CD8-positive, alpha-beta memory T cell (primary cell): ENCODE measurements at places on chromosomes 2 and 18.

- no peak for DNase-seq
Observed at GRCh38 chr2:118086024-118086633, 2.1 kb upstream of the INSIG2 start.

GRCh38 chr2:88764850-88765153 is 73.3 kb downstream of the RPIA start:
- DNase-seq = no peak

- DNase-seq = no peak
Observed at GRCh38 chr2:13114391-13114790, 397.7 kb downstream of the TRIB2 start.

DNA sequence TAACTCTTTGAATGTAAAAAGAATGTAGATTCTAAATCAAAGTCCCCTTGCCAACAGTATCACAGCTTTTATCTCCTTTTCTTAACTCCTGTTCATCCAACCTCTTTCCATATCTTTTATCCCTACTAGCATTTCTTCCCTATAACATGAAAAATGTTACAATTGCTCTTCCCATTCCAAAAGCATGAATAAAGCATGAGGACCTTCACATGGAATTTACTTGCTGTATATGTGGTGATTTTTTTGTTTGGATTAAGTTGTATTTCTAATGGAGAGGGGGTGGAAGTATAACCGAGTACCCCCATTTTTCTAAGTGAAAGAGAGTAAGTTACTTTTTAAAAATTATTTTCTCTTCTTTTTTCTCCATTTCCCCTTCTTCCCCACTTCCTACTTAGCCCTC is 94.9 kb upstream of the RBBP8 start:
- DNase-seq = no peak

DNA sequence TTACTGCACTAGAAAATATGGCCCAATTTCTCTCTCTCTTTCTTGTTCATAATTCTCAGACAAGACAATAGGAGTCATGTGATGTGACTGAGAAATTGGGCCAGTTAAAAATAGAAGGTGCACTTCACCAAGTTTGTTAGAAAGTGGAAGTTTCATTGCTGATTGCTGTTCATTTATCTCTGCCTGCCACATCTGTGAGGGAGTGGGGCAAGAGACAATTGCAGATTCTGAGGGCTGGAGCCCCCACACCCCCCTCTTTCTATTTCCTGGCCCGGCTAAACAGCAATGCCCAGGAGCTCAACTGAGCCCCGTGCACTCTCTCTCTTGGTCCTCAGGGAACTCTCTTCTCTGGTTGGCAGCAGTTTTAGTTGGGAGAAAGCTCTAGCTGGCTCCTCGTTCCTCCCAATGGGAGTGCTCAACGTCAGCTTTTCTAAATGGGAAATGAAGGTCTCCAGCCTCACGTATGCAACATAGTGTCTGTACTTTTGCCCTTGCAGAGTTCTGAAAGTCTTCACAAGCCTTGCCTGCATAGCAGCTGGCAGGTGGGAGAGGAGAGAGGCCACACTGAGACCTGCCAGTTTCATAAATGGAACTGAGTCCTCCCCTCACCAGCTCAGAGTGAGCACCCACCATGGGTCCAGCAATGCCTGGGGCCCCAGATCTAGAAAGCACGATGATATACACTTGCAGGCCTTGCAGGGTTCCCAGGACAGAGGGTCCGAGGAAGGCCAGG is 115.7 kb downstream of the MYCN start:
- DNase-seq = no peak

GRCh38 chr2:223735035-223735640 is 102.2 kb downstream of the AP1S3 start:
- no peak for DNase-seq

DNA sequence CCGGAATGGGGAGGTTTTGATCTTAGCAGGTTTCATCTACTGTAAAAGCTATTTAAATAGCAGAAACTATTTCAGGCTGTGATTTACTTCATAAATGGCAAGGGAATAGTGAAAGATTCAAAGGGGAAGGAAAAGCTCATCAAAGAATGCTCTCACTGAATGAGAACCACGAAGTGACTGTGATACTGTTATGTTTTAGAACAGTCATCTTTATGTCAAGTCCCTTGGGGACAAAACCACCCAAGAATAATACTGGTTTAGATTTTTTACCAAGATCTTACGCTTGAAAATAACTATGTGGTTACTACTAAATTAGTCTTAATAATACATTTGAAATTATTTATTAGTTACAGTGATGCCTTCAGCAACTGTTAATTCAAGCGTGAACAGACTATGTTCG is 28.1 kb downstream of the FARSB start:
- no peak for DNase-seq

- DNase-seq = no peak
Observed at GRCh38 chr2:80496775-80497174, 192.2 kb upstream of the LRRTM1 start.
